ENCODE measurements at places on chromosomes 1 and 21.

GRCh38 chr1:67942274-67942673 is 108.2 kb downstream of the DIRAS3 start:
- no peak for DNase-seq

DNA sequence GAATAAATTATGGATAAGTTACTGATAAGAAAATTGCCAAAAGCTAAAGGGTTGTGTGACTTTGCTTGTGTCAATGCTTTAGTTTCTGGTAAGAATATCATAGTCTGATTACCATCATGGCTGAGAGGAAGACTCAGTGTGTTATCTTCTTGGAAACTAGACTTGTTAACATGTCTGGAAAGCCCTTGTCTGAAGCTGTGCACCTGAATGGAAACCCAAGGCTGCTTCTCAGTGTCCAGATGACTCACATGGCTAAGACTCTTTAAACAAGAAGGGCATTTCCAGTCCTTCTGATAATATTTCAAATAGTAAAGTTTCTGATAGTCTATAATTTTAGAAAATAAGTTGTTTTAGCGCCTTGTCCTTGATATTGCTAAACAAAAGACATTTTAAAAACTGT is 1092.7 kb downstream of the PLA2G4A start:
- DNase-seq = no peak

- no peak for DNase-seq
These were observed 134.2 kb downstream of the PGBD5 start for GRCh38 chr1:230291731-230292620.

GRCh38 chr1:94115254-94115899 is 5.6 kb downstream of the ABCA4 start:
- no peak for DNase-seq

DNA sequence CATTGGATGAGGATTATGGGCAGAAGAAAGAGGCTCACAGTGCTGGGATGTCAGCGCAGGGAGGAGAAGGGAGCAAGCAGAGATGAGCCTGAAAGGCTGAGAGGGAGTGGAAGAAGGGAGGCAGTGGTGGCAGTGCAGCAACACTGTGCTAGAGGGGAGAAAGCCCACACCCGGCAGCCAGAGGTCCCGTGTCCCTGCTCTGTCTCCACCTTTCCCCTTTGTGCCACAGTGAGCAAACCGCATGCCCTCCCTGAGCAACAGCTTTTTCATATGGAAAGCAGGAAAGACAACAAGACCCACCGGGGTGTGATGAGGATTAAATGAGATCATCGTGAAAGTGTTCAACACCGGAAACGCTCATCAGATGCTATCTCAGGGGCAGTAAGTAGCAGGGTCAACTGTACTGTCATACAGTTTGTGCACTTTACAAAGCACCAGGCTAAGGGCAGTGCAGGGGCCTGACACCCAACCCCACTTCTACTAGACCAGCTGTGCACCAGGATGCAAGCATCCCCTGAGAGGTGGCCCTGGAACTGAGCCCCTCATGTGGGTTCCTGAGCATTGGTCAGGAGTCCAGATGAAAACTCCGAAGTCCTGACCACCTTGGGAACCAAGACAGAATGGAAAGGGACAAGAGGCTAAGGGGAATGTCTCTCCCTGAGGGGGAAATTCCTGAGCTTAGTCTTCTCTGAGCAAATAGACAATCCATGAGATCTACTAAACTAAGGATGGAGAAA is 9.1 kb downstream of the NHLH1 start:
- no peak for DNase-seq

DNA sequence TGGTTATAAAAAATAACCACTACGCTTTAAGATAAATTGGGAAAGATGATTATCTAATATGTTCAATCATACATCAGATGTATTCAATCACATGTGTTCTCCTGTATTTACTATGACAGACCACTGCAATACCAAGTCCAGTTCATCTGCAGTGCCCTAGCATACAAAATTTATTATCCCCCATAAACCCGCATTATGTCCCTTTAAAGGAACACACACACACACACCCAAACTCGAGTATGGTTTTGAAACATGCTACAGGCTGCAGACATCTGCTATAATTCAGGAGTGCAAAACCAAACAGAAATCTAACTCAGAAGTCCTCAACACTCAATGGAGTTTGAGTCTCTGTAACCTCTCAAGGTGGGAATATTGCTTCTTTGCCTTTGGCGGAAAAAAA is 14.9 kb downstream of the ODF2L start:
- no peak for DNase-seq

DNA sequence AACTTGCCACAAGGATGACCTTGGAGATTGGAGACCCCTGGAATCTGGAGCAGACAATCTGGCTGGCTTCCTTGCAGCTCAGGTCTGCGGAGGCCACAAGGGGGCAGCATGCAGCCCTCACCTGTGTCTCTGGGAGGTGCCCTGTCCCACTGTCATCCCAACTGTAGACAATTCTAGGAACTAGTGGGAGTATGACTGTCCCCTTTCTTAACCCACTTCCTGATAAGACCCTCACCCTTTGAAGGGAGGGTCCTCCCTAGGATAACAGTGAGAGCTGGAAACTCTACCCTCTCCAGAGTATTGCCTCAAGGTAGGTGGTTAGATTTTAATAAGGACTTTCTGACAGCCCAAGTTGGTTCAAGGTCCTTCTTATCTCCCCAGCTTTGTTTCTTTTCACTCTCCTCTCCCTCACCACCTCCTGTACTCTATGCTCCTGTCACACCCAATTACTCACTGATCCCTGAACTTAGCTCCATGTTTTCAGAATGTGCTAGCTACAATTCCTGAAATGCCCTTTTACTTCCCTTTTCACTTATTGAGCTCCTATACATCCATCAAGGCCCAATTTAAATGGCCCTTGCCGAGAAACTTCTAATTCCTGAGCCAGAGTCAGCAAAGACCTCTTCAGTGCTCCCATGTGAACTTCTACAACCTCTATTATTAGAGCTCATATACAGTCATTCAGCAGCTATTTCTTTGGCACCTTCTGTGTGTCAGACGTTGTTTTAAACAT is 9.2 kb upstream of the KCNQ4 start:
- DNase-seq = peak; percentile 45

GRCh38 chr21:36596174-36596573 is 102.7 kb upstream of the SIM2 start:
- DNase-seq = no peak

DNA sequence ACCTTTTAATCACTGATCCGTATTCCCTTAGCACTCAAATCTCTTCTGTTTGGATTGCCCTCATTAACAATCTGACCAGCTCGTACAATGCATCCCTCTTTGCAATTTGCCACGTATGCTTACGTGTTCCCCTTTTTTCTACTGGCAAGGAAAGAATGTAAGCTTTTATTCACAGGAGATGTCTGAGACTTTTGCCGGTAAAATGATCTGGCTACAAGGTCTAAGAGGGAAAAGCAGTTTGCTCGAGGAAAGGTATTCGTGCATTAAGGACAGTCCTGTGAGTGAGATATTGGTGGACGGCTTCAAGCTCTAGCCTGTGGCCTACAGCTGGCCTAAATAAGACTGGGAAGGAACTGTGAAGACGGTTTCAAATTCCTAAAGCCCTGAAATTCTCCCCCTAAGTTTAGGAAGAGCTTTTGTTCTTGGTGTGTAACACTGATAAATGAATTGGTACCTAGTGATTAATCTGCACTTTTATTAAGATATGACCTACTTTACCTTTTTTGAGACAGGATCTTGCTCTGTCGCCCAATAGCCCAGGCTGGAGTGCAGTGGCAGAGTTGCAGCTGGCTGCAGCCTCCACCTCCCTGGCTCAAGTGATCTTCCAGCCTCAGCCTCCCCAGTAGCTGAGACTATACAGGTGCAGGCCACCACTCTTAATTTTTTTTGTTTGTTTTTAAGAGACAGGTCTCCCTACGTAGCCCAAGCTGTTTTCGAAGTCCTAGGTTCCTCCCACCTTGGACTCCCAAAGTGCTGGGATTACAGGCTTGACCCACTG is 895 bp upstream of the UBR4 start:
- DNase-seq = no peak

- no peak for DNase-seq
These were observed 27.3 kb upstream of the GOLT1A start for GRCh38 chr1:204241050-204241449.

DNA sequence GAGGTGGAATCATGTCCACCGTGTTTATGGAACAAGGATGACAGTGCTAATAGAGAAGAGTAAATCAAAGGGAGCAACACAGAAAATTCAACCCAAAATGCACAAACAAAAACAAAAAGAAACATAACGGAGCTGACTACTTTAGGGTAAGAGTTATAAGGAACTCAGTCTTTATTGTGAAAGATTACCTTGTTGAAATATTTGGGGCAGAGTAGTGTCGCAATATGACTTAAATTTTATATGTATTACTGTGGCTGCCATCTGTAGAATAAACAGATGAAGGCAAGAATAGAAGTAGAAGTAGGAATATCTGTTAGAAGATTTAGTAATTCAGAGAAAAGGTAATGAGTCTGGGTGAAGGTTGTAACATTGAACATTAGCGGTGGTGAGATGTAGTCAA is 913.9 kb downstream of the BRINP3 start:
- no peak for DNase-seq

- no peak for DNase-seq
These were observed 73.8 kb upstream of the IPO9 start for GRCh38 chr1:201755200-201755599.

- DNase-seq = no peak
These were observed 3.7 kb downstream of the VANGL2 start for GRCh38 chr1:160404094-160404493.

GRCh38 chr1:221712198-221712684 is 29.6 kb downstream of the DUSP10 start:
- peak; percentile 79 for DNase-seq

- no peak for DNase-seq
These were observed 21.5 kb upstream of the PADI3 start for GRCh38 chr1:17227358-17227915.

- no peak for DNase-seq
These were observed 9.2 kb downstream of the ALDH4A1 start for GRCh38 chr1:18893120-18893519.

DNA sequence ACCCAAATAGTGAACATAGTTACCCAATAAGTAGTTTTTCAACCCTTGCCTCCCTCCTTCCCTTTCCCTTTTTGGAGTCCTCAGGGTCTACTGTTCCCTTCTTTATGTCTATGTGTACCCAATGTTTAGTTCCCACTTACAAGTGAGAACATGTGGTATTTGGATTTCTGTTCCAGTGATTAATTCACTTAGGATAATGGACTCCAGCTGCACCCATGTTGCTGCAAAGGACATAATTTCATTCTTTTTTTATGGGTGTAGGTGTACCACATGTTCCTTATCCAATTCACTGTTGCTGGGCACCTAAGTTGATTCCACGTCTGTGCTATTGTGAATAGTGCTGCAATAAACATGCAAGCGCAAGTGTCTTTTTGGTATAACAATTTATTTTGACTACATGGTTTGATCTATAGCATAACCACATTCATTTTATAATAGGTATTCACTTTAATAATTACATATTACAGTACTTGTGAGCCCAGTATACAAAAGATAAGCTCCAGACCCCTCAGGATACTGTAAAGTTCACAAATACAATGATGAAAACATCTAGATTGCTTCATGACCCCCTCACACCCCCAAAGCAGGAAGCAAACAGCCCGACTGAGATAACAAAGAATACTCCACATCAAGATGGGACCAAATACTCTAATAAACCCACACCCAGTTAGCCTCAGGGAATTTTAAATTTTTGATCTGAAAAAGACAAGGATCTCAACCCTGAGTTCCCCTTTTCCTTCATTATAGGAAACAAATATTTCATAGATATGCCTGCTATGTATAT is 45.3 kb downstream of the PUM1 start:
- no peak for DNase-seq

DNA sequence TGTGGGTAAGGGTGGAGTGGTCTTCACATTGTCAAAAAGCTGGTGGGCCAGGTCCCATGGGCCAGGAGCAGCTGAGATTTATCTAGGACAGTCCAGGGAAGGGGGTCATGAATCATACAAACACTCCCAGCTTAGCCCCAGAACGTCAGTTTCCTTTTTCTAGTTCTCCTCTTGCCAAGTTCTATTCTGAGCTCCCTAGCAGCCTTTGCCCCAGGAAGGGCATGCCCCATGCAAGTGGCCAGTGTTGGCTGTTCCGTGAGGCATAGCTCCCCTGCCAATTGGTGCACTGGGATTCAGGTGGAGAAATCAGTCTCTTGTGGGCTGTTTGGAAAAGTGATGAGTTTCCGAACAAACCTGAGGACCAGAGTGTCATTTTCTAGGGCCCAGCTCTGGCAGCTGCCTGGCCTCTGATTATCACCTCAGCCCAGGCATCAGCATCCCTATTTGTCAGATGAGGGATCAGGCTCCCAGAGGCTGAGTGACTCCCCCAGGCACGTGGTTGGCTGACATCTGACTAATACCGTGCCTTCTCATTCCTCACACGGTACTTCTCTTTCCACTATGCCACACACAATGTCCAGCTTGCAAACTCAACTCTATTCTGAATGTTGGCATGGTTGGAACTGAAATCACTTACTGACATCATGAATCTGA is 14.2 kb upstream of the MYOM3 start:
- no peak for DNase-seq

- DNase-seq = no peak
These were observed 72.4 kb downstream of the MATN1 start for GRCh38 chr1:30650968-30651320.

DNA sequence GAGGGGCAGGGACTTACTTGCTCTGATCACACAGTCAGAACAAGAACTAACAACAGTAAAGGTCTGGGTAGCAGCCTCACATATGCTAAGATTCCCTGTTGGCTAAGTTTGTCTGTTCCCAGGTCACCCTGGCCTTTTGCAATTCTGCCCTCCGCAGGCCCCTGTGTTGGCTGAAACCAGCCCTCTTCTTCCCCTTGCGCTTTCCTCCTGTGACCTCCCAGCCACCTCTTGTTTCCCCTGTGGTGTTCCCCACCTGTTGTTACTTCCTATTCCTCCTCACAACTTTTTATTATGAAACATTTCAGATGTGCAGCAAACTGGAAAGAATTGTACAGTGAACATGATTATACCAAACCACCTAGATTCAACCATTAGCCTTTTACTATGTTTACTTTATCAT is 23.4 kb downstream of the MAPKAPK2 start:
- DNase-seq = peak; percentile 35

All from CD4-positive, alpha-beta T cell treated with Interleukin-4 for 1 hour (primary cell).